ENCODE measurements at places on chromosomes 4 and X.

DNA sequence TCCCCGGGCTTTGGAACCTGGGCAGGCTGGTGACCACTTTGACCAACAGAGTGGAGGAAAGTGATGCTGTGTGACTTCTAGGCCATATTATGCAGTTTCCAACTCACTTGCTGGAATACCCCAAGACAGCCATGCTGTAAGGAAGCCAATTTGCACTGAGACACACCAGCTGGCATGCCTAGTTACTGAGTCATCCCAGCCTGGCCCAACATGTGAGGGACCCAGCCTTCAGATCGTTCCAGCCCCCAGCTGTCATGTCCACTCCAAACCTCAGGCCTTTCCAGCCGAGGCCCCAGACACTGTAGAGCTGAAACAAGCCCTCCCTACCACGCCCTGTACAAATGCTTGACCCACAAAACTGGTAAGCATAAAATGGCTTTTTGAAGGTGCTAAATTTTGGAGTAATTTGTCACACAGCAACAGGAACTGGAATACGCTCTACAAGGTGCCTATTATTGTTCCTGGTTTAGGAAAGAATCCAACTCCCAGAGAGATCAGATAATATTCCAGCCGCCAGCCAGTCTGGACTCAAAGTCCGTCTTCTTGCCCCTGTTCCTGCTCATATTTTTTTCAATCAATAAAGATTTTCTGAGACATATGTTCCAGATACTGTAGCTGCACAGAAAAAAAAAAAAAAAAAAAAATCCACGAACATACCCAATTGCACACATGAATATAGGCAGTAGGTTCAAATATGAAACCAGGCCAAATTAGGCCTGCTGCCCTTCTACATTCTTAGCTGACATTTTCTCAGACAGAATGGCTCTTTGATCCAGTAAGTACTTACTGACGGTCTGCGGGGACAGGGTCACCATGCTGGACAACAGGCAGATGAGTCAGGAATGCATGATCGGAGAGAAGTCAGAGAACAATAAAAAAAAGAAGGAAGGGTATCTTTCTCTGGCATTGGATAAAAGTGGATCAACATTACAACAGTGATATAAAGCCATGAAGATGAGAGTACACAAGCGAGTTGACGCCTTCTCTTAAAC, 35.1 kb downstream of the SH3KBP1 start:
- DNase-seq = peak; percentile 19

- DNase-seq = no peak
These were observed 16.2 kb upstream of the PSAPL1 start for GRCh38 chr4:7450775-7451433.

GRCh38 chr4:119873794-119874325, 192.8 kb downstream of the MAD2L1 start:
- no peak for DNase-seq

DNA sequence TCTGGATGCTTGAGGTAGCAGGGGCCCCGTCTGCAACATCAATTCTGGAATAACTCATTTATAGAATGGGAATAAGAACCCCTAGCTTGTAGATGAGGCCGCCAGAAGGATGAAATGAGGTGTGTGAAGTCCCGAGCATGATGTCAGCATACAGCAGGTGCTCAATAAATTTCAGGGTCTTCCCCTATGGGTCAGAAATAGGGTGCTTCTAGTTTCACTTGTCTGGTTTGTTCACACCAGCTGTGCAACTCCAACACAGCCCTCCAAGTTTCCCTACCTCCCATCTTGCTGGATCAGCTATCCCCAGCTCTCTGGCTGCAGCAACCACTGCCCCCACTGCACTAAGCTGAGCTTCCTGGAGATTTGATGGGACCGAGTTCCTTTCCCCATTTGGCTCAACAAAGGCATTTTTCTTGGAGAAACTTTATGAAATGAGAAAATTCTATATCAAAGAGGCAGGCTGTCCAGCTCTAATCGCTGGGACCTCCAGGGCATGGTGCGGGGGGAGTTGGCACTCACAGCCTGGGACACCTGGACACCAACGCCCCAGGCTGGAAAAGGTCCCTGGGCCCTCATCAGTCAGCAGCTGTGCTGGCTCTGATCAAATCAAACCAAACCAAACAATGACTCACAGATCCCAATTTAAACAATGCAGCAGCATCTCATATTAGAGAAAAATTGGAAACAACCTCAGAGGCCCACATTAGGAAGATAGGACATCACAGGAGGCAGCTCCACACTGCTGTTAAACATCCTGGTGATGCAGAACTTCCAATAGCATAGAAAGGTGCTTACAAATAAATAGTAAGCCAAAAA, 13.3 kb downstream of the SLC2A9 start:
- peak; percentile 70 for DNase-seq

DNA sequence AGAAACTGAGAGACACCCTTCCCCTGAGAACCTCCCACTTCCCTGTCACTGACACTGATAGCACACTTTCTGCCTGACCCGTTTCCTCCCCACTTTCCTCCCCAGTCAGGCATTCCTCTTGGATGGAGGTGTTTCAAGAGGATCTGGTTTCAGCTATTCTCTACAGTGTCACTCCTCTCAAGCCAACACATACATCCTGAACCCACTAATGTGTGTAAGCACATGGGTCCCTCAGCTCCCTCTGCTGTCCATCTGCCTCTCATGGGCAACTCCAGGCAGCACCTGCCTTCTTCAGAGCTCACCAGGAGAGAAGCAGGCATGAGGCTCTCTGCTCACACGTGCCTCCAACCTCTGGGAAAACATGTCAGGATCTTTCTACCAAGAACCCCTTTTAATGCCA, 207.6 kb downstream of the NAF1 start:
- peak; percentile 27 for DNase-seq

DNA sequence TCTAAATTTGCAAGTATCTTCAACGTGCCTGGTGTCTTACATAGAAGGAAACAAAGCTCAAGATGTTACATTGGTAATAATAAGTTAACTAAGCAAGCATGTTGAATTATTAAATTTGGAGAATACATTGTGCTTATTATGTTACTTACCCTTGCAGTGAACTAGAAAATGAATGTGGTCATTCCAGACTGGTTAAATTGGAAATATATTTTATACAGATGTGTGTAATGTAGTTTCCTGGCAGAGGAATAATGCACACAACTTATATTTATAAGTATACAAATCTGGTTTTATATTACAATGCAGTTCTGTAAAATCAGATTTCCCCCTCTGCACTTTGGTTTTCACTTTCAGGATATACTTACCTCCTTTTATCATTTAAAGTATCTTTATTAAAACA, 159.9 kb upstream of the SLIT2 start:
- DNase-seq = no peak

DNA sequence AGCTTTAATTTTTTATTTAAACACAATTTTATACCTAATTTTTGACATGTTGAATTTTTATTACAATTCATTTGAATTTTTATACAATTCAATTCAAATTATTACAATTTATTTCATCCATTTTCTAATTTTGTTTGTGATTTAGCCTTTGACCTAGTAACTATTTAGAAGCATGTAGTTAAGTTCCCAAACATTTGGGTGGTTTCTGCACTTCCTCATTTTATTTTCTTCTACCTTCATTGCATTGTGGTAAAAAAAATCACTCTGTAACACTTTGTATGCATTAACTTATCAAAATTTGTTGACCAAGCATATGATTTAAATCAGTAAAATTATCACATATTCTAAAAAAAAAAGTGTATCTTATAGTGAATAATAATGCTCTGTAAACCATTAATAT, 928.9 kb downstream of the ARAP2 start:
- no peak for DNase-seq

DNA sequence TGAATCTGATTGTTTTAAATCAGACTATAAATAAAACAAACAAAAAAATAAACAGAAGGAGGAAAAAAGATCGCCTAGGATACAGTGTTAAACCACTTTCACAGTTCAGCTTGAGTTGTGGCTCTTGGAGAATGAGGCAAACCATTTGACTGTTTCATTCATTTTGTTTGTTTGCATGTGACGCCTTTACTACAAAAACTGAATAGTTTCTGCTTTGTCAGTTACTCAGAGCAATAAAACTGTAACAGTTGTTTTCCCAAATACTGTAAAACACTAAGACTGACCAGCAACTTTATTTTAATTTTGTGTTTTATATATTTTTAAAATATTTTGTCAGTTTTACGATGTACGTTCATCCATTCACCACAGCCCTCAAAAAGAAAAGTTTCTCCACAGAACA, 214.5 kb downstream of the FBXW7 start:
- no peak for DNase-seq

DNA sequence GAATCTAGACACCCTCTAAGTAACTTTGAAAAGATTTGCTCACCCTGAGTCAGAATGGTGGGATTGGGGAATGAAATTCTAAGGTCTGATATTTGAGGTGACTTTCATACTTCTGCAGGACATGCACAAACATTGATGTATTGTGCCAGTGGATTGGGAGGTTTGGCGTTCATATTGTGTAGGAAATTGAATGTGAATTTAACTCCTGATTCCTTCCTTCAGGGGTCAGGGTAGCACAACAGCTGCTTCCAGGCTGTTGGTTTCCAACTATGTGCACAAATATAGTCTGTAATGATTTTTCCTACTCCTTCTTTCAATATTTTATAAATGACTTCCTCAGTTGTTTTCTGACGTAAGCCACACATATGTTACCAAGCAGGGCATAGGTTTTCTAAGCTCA, 3.1 kb downstream of the IL1RAPL1 start:
- no peak for DNase-seq

DNA sequence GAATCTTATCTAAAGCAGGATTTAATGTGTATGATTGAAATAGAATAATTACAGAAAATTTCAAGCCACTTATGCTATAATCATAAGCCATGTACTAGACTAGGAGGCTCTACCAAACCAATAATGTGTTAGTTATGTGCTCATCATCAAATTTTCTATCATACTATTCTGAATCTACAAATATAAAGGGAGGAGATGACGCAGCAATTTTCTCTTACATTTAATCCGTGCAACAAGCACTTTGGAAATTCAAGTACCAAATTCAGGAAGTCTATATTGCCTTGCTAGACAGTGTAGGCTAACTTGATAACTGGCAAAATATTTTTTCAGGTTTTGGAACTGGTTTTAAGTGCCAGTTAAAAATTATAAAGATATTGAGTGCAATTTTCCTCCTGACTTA, 283.5 kb downstream of the C4orf33 start:
- DNase-seq = no peak

DNA sequence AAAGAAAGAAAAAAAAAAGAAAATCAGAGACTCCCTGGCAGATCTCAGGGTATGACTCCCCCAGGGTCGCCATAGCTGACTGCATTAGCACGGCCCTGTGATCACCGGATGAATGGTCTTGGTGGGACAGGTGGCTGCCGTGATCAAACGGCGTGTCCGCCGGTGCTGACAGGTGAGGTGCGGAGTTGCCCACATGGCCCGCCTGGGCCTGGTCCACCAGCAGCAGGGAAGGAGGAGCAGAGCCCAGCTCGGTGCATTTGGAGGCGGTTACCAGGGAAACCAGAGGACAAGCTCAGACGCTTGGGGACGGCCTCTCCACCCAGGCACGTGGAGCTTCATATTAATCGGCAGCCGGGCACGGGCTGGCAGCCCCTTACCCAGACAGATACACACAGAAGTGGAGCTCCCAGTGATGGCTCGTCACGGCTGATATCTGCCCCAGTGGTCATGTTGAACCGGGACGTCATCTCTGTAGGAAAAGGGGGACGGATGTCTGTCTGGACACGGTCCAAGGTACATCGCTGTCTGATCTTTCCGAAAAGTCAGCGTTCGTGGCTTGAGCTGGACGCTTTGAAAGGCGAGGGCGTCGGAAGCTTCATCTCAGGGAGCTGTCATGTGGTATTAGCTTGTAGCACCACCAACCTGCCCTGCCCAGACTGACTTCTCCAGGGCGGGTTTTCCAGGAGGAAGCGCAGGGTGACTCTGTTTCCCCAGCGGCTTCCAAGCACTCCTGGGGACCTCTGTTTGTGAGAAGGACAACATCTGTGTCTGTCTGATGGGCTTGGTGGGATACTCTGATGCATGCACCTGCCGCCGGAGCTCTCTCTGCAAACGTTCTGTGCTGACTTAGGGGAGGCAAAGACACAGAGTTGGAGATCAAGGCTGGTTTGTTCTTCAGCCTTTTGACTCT, 180.7 kb downstream of the CRLF2 start:
- DNase-seq = no peak

DNA sequence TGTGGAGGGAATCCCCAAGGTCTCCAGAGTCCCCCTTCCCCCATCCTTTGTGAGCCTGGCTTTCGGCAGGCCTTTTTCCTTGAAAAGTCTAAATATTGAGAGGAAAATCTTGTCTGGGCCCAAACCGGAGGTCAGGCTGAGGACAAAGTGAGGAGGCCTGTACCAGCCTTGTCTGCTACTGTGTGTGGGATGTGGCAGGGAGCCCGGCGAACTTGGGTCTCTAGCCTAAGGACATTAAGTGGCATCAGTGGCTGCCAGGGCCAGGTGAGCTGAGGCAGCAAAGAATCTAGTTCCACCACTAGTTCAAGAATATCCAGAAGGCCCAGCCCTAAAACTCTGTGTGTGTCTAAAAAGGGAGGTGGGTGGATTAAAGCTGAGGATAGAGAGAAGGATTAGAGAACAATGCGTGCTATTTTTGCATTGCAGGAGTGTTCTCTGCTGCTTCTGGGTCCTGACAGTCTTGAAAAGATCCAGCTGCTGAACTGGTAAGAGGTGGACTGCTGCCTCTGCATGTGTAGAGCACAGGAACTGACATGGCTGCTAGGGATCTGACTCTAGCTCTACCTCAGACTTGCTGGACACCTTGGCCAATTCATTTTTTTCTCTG, 1.2 kb upstream of the AMER1 start:
- DNase-seq = no peak
